Upper lobe of right lung (tissue), 1 donor: ENCODE measurements at places on chromosomes 11 and 22.

DNA sequence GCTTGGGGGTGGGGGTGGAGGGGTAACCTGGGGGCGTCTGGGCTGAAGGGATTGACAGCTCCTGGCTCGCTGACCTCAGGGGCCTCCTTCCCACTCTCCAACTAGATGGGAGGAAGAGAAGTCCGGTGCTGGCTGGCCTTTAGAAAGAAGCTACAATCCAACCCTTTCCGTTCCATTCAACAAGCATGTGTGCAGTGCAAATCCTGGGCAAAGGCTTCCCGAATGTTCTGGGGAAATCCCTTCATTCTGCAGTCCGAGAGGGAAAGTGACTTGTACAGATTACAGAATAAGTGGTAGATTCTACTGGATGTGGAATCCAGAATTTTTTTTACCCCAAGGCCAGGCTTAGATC lies 149.9 kb downstream of the FEZ1 start:
- no peak for DNase-seq

DNA sequence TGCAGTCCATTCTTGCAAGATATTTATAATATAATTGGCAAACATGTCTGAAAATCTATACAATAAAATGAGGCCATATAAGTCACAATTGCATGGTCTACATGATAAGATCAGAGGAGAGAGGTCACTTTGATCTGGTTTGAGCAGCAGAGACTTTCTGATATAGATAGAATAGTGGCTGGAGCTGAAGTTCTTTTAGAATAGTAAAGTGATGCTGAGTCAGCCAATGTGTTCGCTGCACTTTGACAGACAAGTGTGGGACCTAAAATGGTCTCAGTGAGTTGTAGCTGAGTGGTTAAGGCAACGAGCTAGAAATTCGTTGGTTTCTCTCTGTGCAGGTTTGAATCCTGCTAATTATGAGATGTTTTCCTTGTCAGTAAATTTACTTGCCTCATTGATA lies 257.0 kb upstream of the C11orf87 start:
- no peak for DNase-seq

DNA sequence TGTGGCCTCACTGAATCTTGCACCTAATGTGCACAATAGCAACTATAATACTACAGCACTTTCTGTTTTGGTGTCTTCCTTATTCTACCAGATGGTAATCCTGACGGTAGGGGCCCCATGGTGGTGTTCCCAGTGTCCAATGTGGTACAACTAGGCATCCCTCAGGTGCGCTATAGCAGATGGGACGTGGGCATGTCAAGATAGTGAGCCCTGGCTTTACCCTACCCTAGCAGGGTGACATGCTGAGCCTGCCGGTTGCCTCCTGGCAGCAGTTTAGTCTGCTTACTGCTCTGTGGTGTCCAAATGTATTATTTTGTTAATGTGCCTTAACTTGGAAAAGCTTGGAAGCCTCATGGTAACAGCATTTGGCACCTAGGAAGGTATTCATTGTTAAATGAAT lies 19.2 kb downstream of the ACO2 start:
- DNase-seq, result no peak

- DNase-seq, result no peak
Observed at GRCh38 chr22:39818094-39818493, 75.5 kb downstream of the ENTHD1 start.

- peak; percentile 62 for DNase-seq
Observed at GRCh38 chr11:35363854-35364780, 55.2 kb downstream of the SLC1A2 start.

GRCh38 chr11:128343870-128344269 lies 243.5 kb downstream of the ETS1 start:
- DNase-seq, result no peak

DNA sequence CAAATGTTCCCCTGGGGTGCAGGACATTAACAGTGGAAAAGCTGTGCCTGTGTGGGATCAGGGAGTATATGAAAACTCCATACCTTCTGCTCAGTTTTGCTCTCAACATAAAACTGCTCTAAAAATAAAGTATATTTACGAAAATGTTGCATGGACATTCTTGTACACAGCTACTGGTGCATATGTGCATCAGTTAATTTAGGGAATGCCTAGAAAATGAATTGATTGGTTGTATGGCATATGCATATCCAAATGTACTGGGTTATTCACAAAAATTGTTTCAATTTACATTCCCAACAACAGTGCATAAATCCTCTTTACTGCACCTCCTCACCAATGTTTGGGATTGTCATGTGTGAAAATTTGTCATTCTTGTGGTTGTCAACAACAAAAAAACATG lies 251.1 kb upstream of the MPPED2 start:
- DNase-seq, result no peak

- no peak for DNase-seq
Observed at GRCh38 chr11:117497206-117497951, 169.7 kb downstream of the CEP164 start.

GRCh38 chr22:36902143-36902926 lies 11.1 kb upstream of the CSF2RB start:
- no peak for DNase-seq

DNA sequence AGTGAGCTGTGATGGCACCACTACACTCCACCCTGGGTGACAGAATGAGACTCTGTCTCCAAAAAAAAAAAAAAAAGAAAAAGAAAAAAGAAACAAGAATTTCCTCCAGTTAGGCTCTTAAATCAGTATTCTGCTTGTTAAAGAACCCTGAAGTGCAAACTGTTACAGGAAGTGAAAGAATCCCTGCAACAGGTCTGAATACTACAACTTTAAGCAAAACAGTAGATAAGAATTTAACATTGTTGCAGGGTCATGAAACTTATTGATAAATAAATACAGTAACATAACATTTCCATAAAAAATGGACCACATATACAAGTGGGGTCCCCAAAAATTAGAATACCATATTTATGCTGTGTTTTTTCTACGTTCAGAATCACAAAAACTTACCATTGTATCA lies 35.8 kb downstream of the FCHSD2 start:
- DNase-seq, result no peak
